LHCN-M2 (cell line): ENCODE measurements at places on chromosomes 4 and X. TPM values are rescaled to one million over a fixed set of nuclear protein-coding genes. Genes with fewer than 3 reads are reported as not detected.

DNA sequence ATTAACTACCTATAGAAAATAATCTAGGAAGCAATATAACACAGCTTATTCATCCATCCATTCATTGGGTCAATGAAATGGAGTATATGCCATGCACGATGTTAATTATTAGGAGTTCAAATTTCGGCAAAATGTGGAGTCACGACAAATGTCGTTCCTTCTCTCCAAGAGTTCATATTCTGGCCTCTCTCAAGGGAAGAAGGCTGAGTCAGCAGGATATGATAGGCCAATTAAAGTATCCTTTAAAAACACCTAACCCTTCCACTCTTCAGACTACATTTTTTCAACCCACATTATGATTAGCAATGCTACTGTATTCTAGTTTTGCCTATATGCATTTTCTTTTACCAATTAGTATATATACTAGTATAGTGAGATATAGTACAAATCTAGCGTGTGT lies 163.1 kb downstream of the LARP7 start:
- DNase-seq = no peak

Gene STATH
- total RNA-seq = not detected in 2 replicates

Gene SOX3
- not detected in 2 replicates for total RNA-seq

Gene COX7B2
- total RNA-seq = not detected in 2 replicates

- no peak for DNase-seq
Observed at GRCh38 chr4:35730414-35730813, 513.9 kb downstream of the ARAP2 start.

GRCh38 chr4:163172647-163173046 lies 6.0 kb upstream of the NAF1 start:
- DNase-seq = no peak

Gene VAMP7
- total RNA-seq = 37.4 and 38.3 TPM in 2 replicates

- no peak for DNase-seq
Observed at GRCh38 chr4:91746551-91746950, 557.2 kb upstream of the GRID2 start.

- peak; percentile 15 for DNase-seq
Observed at GRCh38 chr4:153014460-153014859, 78.3 kb downstream of the FHDC1 start.

- DNase-seq = no peak
Observed at GRCh38 chr4:62490635-62491034, 1290.5 kb downstream of the ADGRL3 start.

Gene FHIP1A
- total RNA-seq = 0.90 and 1.3 TPM in 2 replicates

GRCh38 chr4:122978109-122978508 lies 55.7 kb upstream of the NUDT6 start:
- DNase-seq = peak; percentile 7

- no peak for DNase-seq
Observed at GRCh38 chr4:153074936-153075630, 129.2 kb upstream of the TRIM2 start.

- no peak for DNase-seq
Observed at GRCh38 chr4:183096276-183096965, 2.6 kb upstream of the WWC2 start.

Gene VCX
- total RNA-seq = not detected in 2 replicates

DNA sequence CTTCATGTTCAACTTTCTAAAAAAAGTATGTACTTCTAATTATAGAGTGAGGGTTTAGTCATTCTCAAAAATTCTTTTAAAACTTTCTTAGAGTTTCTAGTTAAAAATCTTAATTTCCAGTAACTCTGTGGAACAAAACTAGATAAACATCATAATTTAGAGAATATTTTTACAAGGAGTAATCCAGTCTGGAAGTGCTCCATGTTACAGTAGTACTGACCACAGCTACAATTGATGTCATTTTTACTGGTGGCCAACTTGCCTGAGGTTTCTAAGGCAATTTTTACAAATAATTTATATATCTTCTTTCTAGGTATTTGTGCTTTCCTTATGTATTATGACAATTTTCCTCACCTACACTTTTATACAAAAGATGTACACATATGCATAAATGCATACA lies 490.4 kb downstream of the CENPC start:
- peak; percentile 15 for DNase-seq

DNA sequence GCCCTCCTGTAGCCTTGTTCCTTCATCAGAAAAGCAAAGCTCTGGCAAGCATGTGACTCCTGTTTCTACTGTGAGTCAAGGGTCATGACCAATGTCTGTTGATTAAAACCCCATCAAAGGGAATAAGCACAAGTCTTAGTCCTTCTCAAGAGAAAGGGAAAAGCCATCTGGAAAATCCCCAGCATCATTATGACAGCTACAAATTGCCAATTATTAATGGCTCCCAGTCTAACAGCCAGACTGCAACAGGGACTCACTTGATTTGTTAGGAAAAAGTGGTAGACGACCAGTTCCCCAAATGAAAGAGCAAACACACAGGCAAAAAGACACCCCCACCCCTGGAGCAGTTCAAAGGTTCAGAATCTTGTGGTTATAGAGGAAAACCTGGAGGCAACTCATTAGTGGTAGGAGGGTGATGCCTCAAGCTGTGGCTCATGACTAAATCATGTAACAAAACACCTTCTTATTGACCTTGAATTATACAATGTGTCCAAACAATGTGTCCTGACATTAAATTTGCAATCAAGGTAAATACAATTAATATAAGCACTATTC lies 315.7 kb downstream of the HNRNPD start:
- no peak for DNase-seq

DNA sequence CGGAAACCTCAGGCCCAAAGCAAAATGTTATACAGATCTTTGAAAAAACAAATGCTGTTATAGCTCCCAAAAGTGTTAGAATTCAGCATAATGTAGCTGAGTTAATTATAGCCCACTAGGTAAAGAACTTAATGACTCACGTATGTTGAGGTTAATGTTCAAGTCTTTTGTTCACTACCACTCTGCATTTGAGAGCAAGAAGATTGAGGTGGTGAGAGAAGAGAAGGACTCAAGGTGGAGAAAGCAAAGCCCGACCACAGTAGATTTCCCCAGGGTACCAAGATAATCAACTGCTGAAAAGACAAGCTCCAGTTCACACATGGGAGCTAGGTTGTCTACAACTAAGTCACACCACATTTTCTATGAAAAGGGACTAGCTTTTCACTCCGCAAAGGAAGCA lies 480.2 kb downstream of the DTHD1 start:
- DNase-seq = no peak

GRCh38 chr4:1822568-1823544 lies 29.8 kb downstream of the FGFR3 start:
- DNase-seq = no peak

DNA sequence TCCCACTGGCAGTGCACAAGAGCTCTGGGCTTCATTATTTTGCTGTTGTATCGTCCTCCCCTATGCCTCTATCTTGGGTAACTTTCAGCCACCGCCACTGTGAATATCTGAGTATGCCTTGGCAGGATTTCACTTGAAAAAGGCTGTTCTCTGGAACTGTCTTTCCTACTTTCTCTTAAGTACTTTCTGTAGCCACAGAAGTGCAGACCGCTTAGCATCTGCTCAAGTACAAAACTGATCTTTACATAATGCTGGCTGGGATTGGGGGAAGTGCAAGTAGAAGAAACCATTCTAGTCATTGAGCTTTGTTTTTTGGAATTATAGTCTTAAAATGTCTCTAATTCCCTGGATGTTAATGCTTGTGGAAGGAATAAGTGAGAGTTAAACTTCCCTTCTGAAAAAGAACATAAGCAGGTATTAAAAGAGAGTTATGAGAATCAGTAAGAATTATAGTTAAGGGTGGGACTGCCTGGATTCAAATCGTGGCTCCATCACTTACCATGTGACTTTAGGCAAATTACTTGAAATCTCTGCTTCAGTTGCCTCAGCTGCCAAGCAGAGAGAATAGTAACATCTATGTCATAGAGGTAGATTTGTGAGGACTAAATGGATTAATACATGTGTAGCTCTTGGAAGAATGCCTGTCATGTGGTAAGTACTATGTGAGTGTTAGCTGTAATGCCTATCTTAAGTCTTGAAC lies 77.5 kb downstream of the MID1IP1 start:
- no peak for DNase-seq

DNA sequence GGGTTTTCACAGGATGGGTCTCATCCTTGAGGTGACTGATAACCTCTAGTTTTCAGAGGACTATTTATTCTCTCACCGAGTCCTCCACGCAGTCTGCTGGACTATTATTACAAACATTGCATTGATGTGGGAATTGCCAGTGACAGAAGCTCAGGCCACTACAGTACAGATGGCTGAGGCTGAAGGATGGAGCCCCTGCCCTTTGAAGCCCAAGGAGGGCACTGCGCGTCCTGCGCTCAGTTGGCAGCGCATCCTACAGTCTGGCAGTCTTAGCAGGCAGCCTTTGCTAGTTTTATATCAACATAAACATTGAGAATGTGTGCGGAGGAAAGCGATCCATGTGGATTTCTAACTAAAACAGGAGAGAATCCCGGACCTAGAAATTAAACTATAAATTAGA lies 1.5 kb upstream of the RELL1 start:
- DNase-seq = no peak

GRCh38 chrX:45322382-45322781 lies 121.7 kb upstream of the DIPK2B start:
- peak; percentile 90 for DNase-seq

Gene PNMA5
- not detected in 2 replicates for total RNA-seq

DNA sequence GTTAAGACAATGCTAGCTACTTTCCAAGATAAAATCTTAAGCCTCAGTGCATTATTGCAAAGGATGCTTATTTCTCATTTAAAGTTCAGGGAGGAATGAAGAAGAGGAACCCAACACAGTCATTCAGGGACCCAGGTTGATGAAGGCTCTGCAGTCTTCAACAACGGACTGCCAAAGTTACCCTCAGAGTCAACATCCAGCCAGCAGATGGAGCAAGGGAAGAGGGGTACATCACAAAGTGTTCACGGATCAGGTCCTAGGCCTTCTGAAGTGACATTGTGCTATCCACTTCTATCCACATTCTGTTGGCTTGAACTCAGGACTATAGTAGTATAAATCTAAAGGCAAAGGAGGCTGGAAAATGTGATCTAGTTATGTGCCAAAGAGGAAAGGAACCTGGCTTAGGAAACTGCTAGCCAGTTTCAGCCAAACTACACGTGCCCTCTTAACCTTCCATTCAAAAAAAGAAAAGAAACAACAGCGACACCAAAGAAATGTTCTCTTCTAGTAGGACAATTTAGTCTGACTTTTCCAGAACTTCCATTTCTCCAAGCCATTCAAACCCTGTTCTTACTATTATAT lies 28.8 kb downstream of the NKX6-1 start:
- DNase-seq = peak; percentile 4

DNA sequence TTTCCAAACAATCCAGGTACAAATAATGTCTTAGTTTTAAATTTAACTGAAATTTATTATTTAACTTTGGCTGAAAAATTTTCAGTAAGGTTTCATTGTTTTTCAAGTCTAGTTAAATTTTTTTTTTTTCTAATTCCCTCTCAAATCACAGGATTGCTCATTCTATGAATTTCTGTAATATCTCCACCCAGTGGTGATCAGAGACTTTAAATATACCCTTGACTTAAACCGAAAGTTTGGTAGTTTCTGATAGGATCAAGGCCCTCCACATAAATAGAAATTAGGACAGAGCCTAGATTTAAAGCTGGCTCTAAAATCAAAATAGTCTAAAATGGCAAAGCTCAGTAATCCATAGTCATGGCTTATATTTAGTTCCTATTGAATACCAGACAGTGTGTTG lies 175.4 kb downstream of the TBCK start:
- DNase-seq = peak; percentile 13

Gene CXCR3
- not detected in 2 replicates for total RNA-seq

DNA sequence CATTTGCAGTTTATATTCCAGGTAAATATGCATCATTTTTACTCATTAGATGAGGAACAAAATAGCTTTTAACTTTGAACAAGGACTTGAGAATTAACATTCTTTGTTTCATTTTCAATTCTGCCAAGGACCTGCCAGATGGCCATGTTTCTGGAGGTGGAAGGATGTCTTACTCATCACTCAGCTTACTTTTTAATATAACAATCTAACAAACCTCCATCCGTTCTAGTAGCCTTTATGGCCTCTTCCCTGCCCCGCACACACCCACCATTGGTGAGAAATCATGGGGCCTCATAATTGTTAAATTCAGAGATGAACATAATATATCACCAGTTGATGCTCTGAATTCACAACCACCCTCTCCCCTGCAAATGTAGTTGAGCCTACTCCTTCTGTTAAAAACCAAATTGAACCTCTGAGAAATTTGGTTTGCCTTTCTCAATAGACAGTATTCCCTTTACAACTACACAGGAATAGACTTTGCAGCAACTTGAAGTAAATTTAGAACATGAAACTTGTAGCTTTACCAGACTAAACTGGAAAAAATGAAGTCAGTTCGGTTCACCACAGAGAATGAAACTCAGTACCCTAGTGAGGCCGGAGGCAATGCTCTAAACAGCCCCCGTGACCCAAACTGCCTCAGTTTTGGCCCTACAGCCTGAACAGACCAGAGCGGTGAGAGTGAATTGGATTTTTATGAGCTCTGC lies 50.1 kb upstream of the ACSL4 start:
- DNase-seq = no peak

Gene HTN3
- total RNA-seq = not detected in 2 replicates

DNA sequence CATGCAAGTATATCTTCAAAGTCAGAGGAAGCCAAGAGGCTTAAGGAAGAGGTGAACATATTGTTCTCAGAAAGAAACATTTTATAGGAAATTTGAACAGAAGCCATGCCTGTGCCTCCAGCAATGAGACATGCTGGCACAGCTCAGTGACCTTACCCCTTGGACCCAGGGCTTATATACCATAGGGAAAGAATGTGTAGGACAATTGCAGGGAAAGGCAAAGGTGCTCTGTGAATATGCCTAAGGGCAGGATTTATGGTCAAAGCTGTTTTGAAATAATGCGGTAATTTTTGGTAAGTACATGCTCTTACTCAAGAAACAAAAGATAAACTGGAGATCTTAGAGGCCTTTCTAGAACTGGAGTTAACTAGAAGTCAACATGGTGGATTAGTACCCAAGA lies 568.8 kb downstream of the GRID2 start:
- no peak for DNase-seq

- no peak for DNase-seq
Observed at GRCh38 chrX:153702336-153703035, 14.8 kb downstream of the SLC6A8 start.

DNA sequence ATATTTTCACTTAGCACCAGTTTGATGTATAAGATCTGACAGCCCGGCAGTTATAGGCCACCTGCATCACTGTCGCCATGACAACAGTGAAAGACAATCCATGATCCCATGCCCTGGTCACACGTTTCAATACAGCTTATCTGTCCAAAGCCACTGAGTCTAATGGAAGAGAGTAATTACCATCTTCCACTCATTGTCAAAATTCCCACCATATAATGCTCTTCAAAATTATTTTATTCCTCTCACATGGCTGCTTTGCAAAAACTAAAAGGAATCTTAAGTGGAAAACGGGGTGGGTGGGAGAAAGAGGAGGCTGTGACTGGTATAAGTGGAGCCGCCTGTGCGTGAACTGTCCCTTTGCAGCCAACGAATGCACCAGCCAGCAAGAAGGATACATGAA lies 44.2 kb downstream of the MAML3 start:
- DNase-seq = no peak

- DNase-seq = peak; percentile 66
Observed at GRCh38 chrX:57821703-57822387, 88.4 kb downstream of the ZXDA start.

- no peak for DNase-seq
Observed at GRCh38 chr4:32574803-32575202, 1854.6 kb downstream of the PCDH7 start.

GRCh38 chrX:54980334-54980733 lies 13.7 kb downstream of the PFKFB1 start:
- no peak for DNase-seq
